Right kidney (tissue), 9 donors: ENCODE measurements at places on chromosomes 7 and 10.
A peak's percentile ranks its signal among the peaks of the same experiment; 100 is the strongest.

DNA sequence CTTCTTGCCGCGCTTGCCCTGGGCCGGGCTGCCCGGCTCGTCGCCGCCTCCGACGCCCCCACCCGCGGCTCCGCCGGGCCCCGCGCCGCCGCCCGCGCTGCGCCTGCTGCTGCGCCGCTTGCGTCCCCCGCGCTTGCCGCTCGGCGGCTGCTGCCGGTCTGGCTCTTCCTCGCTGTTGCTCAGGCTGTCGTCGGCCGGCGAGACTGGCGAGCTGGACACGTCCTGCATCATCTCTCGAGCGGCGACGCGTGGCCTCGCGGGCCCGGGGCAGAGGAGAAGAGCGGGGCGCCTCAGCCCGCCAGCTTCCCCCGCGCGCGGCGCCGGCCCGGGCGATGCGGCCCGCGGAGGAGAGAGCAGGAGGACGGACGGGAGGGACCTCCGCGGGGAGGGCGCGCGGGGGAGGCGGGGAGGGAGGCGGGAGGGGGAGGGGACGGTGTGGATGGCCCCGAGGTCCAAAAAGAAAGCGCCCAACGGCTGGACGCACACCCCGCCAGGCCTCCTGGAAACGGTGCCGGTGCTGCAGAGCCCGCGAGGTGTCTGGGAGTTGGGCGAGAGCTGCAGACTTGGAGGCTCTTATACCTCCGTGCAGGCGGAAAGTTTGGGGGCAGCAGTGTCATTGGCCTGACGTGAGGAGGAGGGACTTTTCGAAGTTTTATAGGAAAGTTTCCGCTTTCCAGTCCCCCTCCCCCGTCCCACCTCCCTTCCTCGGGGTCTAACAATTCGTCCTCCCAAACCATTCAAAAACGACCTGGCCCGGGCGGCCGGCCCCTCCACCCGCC lies at the start of gene TWIST1:
TSS of gene TWIST1 (minus strand) at position 546 of the 779 bp plus-strand sequence. CDS start at position 231, 315 bp downstream.
- peak; percentile 78 for DNase-seq

DNA sequence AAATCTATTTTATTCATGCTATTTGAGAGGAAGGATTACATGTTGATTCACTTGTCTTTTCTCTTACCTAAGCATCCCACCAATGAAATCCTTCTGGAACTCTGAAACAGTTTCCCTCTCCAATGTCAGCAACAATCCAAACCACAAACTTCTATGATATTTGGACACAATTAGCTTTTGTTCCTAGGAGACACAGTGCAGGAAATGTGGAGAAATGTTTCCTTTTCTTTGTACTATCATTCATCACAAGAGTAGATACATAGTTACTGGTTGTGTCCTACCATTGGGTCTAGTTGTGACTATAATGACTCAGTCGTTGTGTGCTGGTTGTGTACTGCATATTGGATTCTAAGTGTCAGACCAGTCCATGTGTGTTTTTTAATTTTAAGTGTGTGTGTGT lies 156.8 kb upstream of the MAGI2 start:
- no peak for DNase-seq

DNA sequence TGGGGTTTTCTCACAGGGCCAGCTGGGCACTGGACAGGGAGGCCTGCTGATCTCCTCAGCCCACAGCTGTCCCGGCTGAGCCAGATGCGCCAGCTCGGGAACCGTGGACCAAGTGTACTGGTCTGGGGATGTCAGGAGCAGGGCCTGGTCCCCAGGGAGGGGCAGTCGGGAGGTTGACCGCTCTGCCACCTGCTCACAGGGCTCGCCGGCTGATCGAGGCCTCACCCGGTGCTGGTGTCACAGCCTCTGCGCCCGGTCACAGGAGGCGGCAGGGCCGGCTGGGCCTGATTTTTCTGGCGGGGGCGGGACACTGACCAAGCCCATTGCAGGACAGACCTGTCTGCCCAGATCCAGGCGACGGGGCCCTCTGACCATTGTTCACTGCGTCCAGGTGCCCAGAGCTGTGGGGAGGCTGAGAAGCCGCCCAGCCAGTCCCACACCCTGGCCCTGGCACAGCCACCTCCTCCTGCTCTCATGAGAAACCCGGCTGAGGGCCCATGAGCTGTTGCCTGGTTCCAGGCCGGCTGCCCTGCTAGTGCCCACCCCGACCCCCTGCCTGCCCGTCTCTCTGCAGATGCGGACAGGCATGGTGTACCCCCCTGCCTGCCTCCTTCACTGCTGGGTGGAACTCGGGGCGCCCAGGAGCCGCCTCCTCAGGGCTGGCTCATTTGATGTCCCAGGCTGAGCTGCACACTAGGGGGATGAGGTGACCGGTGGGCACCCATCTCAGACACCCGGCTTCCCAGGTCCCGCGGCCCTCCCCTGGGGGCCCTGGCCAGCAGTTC lies 3.0 kb upstream of the TMEM184A start:
- no peak for DNase-seq

GRCh38 chr10:120217736-120218135 lies 239.3 kb upstream of the PLPP4 start:
- DNase-seq: no peak

DNA sequence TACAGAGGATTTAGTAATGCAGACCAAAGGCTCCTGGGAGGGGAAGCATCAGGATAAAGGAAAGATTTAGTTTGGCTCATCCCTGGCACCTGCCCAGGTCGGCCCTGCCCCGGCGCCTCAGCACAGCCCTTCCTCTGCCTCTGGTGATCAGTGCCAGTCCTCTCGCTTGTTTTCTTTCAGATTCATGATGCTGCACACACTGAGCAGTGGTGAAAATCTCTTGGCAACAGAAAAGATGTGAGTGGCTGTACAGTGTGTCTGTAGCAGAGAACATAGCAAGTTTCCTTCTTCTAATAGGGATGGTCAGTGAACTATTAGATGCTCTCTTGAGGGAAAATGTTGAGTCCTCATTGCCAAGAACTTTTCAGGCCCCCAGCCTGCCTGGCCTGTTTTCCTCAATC lies 994.1 kb downstream of the KCNMA1 start:
- no peak for DNase-seq

DNA sequence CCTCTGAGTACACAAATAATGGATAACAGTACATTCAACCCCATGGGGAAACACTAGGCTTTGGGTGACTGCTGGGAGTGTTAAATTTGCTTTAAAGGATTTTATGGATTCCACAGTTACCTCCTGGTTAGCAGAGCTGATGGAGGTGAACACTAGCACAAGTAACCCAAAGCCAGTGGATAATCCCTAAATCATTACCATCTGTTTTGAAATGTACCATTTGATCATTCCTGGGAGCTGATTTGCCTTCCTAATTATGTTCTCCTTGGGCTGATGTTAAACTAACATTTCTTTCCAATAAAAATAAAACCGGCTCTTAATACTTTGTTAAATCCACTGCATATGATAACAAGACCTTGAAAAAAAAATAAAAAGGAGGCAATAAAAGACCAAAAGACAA lies 493.9 kb downstream of the PLXNA4 start:
- DNase-seq: no peak

GRCh38 chr10:70812814-70813213 lies 2.9 kb upstream of the SGPL1 start:
- DNase-seq: no peak

GRCh38 chr10:4331150-4331549 lies 494.9 kb upstream of the AKR1E2 start:
- no peak for DNase-seq

- no peak for DNase-seq
These were observed 387.1 kb downstream of the INHBA start for GRCh38 chr7:41315764-41316163.

GRCh38 chr10:44389556-44389955 lies 4.7 kb upstream of the CXCL12 start:
- DNase-seq: no peak

GRCh38 chr10:121900443-121901174 lies 27.2 kb downstream of the ATE1 start:
- peak; percentile 47 for DNase-seq

DNA sequence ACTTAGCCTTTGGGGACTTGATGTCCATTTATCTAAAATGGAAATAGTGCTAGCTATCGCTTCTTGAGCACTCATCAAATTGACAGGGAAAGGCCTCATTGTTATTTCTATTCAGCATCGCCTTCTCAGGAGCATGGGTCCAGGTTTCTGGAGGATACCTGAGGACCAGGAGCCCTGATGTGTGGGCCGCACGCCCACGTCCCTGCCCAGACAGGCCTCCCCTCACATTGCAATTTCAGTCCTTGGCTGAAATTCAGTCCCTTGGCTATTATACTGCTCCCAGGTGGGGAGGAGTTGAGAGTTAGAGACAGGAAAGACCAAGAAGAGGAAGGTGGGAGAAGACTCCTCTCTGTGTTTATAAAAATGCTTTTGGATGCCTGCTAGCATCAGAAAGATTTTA lies 38.9 kb downstream of the GPRIN2 start:
- DNase-seq: no peak

DNA sequence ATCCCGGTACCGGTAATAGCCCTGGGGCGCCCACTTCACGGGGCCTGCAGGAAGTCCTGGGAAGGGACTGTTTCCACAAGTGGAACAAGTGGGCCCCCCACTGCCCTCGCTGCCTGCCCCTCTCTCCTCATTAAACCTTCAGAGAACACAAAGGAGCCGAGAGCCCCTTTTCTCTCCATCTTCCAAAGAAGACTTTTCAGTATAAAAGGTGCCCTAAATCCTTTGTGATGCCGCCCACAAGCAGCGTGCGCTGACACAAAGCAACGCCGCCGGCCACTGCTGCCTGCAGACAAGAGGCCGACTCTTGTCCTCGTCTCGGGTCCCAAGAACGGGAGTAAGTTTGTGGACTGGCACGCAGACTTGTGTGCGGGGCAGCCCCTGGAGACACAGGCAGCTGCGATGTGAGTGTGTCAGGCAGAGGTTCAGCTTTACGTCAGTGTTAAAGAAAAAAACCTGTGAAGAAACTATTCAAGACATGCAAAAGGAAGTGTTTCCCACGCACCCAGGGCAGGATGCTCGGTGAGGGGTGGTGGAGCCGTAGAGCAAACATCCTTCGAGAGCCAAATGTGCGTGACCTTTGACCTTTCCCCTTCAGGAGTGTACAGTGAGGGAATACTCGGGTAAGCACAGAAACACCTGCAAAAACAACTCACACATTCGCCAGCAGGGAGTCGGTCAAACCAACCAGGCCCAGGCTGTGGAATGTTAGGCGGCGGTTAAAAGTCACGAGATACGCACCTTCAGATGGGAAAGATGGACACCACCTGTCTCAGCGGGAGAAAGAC lies 118.2 kb downstream of the VIPR2 start:
- peak; percentile 21 for DNase-seq

GRCh38 chr7:156460858-156461627 lies 179.5 kb upstream of the RNF32 start:
- DNase-seq: peak; percentile 25

GRCh38 chr7:39042670-39043069 lies 65.0 kb downstream of the POU6F2 start:
- no peak for DNase-seq

- no peak for DNase-seq
These were observed 156.3 kb downstream of the LCOR start for GRCh38 chr10:96988426-96988825.

DNA sequence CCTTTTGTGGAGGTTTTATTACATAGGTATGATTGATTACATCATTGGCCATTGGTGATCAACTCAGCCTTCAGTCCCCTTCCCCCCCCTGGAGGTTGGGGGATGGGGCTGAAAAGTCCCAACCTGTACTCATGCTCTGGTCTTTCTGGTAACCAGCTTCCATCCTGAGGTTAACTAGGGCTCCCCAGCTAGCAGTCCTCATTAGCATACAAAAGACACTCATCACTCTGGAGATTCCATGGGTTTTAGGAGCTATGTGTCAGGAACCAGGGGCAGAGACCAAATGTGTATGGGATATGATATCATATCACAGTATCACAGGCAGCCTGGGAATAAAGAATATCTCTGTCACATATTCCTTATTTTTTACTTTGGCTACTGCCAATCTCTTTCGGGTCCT lies 13.6 kb downstream of the CCSER2 start:
- no peak for DNase-seq

GRCh38 chr10:100748231-100749058 lies 3.1 kb downstream of the PAX2 start:
- DNase-seq: peak; percentile 58

DNA sequence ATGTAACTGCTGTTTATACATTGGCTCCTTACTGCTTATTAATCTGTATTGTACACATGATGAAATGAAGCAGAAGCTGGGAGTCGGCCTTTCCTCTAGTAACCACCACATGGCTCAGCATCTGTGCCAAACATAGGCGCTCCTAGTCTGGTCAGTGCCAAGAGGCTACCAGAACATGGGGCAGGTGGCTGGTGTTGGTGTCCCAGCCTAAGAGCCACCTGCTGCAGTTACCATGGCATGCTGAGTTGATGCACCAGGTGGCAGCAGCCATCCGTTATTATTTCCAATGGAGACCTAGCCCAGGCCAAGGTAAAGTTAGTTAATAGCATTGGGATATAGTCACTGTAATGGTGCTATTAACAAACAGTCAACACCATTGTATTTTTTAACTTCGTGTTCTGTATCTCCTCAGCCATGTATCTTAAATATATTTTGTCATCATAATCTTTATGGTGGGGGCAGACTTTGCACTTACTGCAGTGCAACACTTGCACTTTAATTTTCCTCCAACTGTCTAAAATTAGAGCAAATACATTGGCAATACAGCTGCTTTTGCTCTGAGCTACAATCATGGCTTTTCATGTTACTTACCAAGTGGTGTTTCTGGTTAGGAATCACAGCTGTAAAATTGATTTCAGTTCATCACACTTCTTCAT lies 33.1 kb downstream of the HBP1 start:
- no peak for DNase-seq

GRCh38 chr10:91024541-91024940 lies 103.7 kb upstream of the ANKRD1 start:
- DNase-seq: no peak

- no peak for DNase-seq
These were observed 314.2 kb downstream of the ADRA2A start for GRCh38 chr10:111390813-111391563.
